ENCODE measurements at places on chromosomes 6 and 20.

GRCh38 chr6:72820906-72821305 is 199.0 kb downstream of the KCNQ5 start:
- no peaks in the 10 kb centered on the region for H3K36me3 ChIP-seq
- no peak for DNase-seq
- no peaks in the 10 kb centered on the region for H3K27me3 ChIP-seq
- no peaks in the 10 kb centered on the region for H3K4me1 ChIP-seq

GRCh38 chr6:44700422-44700821 is 312.9 kb downstream of the CDC5L start:
- no peak overlapping the region for H3K4me3 ChIP-seq
- H3K4me1 ChIP-seq = no peaks in the 10 kb centered on the region
- H3K36me3 ChIP-seq = no peaks in the 10 kb centered on the region

- no peaks in the 10 kb centered on the region for H3K36me3 ChIP-seq
- no peak overlapping the region for H3K4me3 ChIP-seq
- no peak for DNase-seq
- no peaks in the 10 kb centered on the region for H3K27me3 ChIP-seq
These were observed 18.5 kb upstream of the IRF4 start for GRCh38 chr6:373031-373430.

DNA sequence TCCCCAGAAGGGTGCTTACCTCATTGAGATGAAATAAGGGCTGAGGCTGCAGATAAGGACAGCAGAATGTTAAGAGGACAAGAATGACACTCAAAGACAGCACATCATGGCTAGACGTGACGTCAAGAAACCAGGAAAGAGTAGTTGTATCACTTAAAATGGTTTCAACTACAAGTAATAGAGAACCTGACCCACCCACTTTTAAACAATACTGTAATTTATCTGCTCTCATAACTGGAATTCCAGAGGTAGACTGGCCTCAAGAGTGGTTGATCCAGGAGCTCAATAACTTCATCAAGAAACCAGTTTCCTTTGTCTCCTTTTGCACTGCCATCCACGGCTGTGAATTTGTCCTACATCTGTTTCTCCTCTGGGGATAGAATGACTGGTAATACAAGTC is 187.1 kb downstream of the EYA4 start:
- no peaks in the 10 kb centered on the region for H3K27me3 ChIP-seq
- H3K4me3 ChIP-seq = no peak overlapping the region
- H3K4me1 ChIP-seq = no peaks in the 10 kb centered on the region
- no peak overlapping the region for H3K27ac ChIP-seq

GRCh38 chr6:97978855-97979271 is 695.8 kb upstream of the MMS22L start:
- no peaks in the 10 kb centered on the region for H3K4me1 ChIP-seq
- H3K36me3 ChIP-seq = no peaks in the 10 kb centered on the region
- no peak for DNase-seq
- H3K4me3 ChIP-seq = no peak overlapping the region
- H3K27ac ChIP-seq = no peak overlapping the region
- H3K27me3 ChIP-seq = no peaks in the 10 kb centered on the region
